ENCODE measurements at places on chromosomes 1 and 21. TPM values are rescaled to one million over a fixed set of nuclear protein-coding genes. Genes with fewer than 3 reads are reported as not detected.

- no peak overlapping the region for H3K27ac ChIP-seq
- no peaks in the 10 kb centered on the region for H3K4me1 ChIP-seq
- H3K4me3 ChIP-seq = no peak overlapping the region
- no peak for DNase-seq
- no peaks in the 10 kb centered on the region for H3K36me3 ChIP-seq
- H3K27me3 ChIP-seq = peaks cover 10% of the 10 kb centered on the region
Measured at GRCh38 chr1:102595106-102595505, 513.2 kb downstream of the COL11A1 start.

DNA sequence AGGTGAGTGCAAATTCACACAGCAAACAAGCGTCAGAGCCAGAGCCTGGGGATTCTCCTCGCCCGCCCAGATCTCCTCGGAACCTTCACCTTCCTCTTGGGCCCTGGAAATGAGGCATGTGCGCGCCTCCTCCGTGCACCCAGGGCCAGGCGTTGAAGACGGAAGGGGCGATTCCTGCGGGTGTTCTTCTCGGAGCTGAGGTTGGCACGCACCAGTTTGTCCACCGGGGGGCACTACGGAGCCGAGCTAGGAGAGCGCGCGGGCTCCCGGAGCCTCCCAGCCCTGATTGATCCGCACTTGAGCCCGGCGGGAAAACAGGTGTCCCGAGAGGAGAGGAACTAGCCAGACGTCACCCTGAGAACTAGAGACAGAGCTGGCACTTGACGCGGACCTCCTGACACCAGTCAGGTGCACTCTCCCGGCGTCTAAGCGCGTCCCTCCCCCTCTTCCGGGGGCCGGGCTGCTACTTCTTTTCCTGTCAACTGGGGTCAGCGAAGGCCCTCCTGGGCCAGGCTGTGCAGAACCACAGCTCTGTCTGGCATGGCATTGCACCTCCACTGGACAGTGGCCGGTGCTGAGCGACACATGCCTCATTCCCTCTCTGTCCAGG is 18.3 kb upstream of the SERINC2 start:
- H3K27me3 ChIP-seq = no peaks in the 10 kb centered on the region
- no peaks in the 10 kb centered on the region for H3K36me3 ChIP-seq
- peak; percentile 91 for DNase-seq
- peaks cover 7% of the 10 kb centered on the region for H3K4me1 ChIP-seq

DNA sequence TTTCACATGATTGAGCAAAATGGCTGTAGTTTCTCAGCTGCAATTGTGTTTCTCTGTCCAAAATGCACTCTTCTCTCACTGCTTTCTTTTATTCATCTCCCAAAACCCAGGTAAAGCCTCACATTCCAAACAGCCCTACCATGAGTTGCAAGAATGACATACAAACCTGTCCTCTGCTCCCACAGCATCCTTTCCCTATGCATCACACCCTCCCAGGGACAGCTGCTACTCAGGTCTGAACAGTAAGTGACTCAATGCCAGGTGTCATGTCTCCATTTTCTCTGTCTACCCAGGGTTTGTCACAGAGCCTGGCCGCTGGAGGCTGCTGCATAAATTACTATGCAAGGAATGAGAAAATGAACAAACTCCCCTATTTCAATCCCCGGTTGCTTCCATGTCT is 118.5 kb downstream of the PLD5 start:
- no peaks in the 10 kb centered on the region for H3K27me3 ChIP-seq
- no peaks in the 10 kb centered on the region for H3K4me1 ChIP-seq
- H3K27ac ChIP-seq = no peak overlapping the region

DNA sequence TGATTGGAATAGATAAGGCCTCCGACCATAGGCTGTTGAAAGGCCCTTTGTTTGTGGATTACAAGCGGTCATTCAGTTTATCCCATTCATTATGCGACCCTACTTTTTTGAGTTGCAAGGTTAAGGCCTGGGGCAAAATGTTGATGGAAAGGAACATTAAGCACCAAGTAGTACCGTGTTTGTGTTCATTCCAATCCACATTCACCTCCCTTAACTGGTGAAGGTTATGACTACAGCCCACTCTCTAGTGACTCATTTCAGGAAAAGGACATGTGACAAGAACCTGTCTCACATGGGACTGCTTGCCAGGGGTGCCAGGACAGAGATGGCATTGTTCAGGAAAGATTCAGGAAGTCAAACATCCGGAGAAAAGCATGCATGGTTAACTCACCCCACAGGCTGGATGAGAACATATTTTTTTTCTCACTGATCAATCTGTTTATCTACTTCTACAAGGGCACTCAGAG is 81.6 kb downstream of the CD58 start:
- no peak overlapping the region for H3K4me3 ChIP-seq
- H3K27me3 ChIP-seq = peaks cover 3% of the 10 kb centered on the region
- H3K36me3 ChIP-seq = no peaks in the 10 kb centered on the region
- no peak for DNase-seq
- no peak overlapping the region for H3K27ac ChIP-seq
- peaks cover 71% of the 10 kb centered on the region for H3K4me1 ChIP-seq

- H3K4me1 ChIP-seq = no peaks in the 10 kb centered on the region
- H3K4me3 ChIP-seq = no peak overlapping the region
- DNase-seq = no peak
- H3K36me3 ChIP-seq = no peaks in the 10 kb centered on the region
- H3K27ac ChIP-seq = no peak overlapping the region
- H3K27me3 ChIP-seq = no peaks in the 10 kb centered on the region
Measured at GRCh38 chr1:207284209-207284897, 37.1 kb upstream of the CD55 start.

The S100A8 gene
- not detected for total RNA-seq
